ENCODE measurements at places on chromosomes 6 and 20. TPM values are rescaled to one million over a fixed set of nuclear protein-coding genes. Genes with fewer than 3 reads are reported as not detected.

The RSPH9 gene
- total RNA-seq, result 2.4 TPM

The MYMX gene
- not detected for total RNA-seq

The PEDS1 gene
- total RNA-seq, result 67.0 TPM

The PLA2G7 gene
- 7.5 TPM for total RNA-seq

The C6orf58 gene
- not detected for total RNA-seq

The POPDC3 gene
- not detected for total RNA-seq

The LRP11 gene
- total RNA-seq, result 84.8 TPM

The FRMD1 gene
- not detected for total RNA-seq

The NFYA gene
- 14.2 TPM for total RNA-seq

The GMPR gene
- total RNA-seq, result 5.1 TPM

The BCAS1 gene
- total RNA-seq, result 0.11 TPM

The B3GAT2 gene
- total RNA-seq, result not detected

The HSPA1L gene
- total RNA-seq, result 1.6 TPM

The HLA-DMB gene
- under 0.01 TPM for total RNA-seq

The KIF25 gene
- total RNA-seq, result not detected

The OR12D3 gene
- not detected for total RNA-seq

The OTOR gene
- total RNA-seq, result not detected

The MAFB gene
- total RNA-seq, result 79.3 TPM

The KCNK16 gene
- not detected for total RNA-seq

The TRIM40 gene
- not detected for total RNA-seq

The PTCRA gene
- not detected for total RNA-seq

The MEP1A gene
- total RNA-seq, result not detected

The TBXT gene
- total RNA-seq, result not detected

Data from placental epithelial cell (primary cell).